ENCODE measurements at places on chromosomes 6 and 20.

DNA sequence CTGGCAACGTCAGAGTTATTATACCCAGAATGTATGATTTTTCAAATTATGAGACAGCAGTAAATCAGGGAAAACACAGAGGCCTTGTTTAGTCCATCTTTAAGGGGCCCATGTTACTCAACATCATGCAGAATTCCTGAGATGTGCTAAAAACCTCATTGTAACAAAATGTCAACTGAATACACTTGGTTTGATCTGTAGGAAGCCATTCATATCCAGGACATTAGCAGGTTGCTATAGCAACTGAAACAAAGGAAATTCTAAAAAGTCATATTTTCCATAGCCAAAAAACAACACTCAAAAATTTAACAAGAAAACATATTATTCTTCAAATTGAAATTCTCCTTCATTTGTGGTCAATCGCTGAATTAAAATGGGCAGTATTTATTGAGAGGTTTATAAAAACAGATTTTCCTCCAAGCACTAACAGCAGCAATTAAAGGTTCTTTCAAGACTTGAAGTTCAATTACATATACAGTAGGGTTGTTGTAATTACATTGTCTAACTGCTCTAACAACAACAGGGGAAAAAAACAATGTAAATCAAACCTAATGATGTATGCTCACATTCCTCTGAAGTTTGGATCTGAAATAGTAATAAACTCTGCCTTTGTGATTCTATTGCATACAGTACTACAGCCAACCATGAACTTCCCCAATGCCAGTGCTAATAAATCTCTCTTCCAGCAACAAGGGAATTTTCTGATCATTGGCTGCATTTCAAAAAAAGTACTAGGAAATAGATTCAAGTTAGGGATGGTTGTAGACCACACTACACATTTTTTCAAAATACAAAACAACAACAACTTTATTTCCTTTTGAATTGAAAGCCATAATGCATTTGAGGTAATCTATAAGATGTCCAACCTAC lies 34.9 kb downstream of the COL12A1 start:
- no peak for DNase-seq

DNA sequence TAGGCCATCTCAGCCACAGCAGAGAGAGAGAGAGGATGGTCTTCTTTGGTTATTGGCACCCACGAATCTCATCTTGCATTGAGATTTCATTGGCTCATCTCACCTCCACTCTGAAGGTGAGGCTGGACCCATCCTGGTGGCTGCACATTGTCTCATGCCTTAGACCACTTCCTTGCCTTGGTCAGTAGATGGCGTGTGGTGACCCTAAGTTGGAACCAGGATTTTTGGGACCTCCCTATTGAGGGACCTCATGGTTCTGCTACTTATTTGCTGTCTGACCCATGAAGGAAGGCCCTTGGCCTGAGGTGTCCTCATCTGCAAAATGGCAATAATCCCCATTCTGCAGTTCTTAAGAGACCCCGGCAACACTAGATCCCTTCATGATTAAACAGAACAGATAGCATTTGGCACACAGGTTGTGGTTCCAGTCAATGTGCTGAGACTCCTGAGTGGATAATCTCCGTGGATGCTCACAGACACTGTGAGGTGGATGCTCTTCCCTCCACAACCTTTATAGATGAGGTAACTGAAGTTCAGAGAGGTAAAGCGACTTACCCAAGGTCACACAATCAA lies 21.5 kb upstream of the AAR2 start:
- peak; percentile 36 for DNase-seq

- no peak for DNase-seq
These were observed 216.1 kb downstream of the QKI start for GRCh38 chr6:163630572-163630971.

GRCh38 chr6:55993418-55993817 lies 118.0 kb upstream of the BMP5 start:
- no peak for DNase-seq

DNA sequence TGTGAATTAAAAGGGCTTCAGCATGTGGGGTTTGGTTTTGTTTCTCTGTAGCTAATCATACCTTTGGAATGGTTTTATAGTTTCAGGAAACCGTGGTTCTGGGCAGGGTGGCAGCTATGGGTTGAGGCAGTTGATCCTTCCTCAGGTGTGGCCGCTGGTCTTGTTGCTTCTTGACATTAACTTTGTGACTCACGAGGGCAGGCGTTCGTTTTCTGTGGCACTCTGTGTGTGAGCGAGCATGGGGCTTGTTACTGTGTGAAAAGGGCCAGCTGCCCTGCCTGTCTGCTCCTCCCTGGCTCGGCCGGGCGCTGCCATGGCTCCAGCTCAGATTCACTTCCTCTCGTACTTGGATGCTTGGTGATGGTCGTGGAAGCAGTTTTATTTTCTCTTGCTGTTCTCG lies 16.2 kb downstream of the DNAJC5 start:
- DNase-seq: no peak

- no peak for DNase-seq
These were observed 6.4 kb downstream of the SLC22A2 start for GRCh38 chr6:160252073-160252813.

Measured in AML-193 (cell line).